Stimulated activated CD8-positive, alpha-beta memory T cell treated with anti-CD3 and anti-CD28 coated beads, Interleukin-15, amount 100 ng/mL, for 4 hours (primary cell): ENCODE measurements at places on chromosomes 5 and 9.

DNA sequence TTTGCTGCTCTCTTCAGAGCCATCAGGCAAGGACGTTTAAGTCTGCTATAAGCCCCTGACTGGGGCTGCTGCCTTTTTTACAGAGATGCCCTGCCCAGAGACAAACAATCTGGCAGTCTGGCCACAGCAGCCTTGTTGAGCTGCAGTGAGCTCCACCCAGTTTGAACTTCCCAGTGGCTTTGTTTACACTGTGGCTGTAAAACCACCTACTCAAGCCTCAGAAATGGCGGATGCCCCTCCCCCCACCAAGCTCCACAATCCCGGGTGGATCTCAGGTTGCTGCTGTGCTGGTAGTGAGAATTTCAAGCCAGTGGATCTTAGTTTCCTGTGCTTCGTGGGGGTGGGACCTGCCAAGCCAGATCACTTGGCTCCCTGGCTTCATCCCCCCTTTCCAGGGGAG lies 59.7 kb upstream of the SNCAIP start:
- no peak for DNase-seq

GRCh38 chr5:107514305-107514704 lies 156.4 kb downstream of the EFNA5 start:
- DNase-seq, result no peak

- no peak for DNase-seq
These were observed 109.1 kb downstream of the SUSD1 start for GRCh38 chr9:112065806-112066606.

GRCh38 chr5:174636094-174636493 lies 88.3 kb upstream of the MSX2 start:
- no peak for DNase-seq

- no peak for DNase-seq
These were observed 1.1 kb upstream of the GPX3 start for GRCh38 chr5:151019331-151019730.

DNA sequence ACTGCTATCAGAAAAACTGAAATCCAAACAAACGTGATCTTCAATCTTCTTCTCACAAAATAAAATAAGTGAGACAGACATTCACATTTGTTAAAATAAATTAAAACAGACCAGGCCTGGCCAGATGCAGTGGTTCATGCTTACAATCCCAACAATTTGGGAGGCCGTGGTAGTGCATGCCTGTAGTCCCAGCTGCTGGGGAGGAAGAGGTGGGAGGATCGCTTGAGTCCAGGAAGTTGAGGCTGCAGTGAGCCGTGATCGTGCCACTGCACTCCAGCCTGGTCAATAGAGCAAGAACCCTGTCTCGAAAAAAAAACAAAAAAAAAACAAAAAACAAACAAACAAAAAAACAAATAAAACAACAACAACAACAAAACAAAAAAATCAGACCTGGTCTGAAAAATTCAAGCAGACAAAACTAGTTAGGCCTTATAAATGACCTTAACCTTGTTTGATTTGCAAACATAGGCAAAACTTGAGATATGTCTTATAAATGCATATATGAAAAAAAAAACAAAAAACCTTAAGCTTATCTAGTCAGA lies 10.8 kb downstream of the MAPKAP1 start:
- no peak for DNase-seq

GRCh38 chr5:170338291-170338690 lies 40.7 kb upstream of the LCP2 start:
- DNase-seq, result no peak

- DNase-seq, result no peak
These were observed 291.5 kb downstream of the SEC61B start for GRCh38 chr9:99513441-99514112.

DNA sequence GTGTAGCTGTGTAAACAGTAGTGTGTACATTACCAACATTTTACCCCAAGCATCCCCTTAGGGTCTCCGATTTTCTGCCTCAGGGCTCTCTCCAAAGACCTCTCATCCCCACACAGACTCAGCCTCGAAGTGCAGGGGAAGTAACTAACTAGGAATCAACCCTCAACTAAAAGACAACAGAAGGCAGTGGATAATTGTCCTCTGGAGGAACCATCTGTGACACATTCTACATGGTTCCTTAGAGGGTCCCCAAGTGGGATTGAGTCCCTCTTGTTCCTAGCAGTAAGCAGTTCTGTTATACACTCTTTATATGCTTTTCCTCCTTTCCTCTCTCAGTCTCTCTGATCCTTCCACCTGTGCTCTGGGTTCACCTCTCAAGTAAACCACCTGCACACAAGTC lies 157.2 kb downstream of the SV2C start:
- no peak for DNase-seq

DNA sequence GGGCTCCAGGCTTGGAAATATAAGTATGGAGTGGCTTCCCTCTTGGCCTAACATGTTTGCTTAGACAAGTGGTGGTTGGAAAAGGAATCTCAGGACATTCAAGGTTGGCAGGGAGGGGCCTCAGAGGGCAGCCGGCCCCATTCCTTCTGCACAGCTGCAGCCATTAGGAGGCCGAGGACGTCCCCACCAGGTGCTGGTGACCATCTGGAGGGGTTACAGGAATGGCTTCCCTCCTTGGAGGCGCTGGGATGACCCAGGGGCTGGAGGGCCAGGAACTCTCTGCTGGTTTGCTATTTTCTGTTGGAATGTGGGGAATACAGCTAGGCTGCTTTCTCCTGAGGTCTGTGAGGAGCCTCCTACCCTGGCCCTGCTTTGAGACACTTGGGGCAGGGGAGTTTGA lies 18.5 kb downstream of the STC2 start:
- DNase-seq, result no peak

DNA sequence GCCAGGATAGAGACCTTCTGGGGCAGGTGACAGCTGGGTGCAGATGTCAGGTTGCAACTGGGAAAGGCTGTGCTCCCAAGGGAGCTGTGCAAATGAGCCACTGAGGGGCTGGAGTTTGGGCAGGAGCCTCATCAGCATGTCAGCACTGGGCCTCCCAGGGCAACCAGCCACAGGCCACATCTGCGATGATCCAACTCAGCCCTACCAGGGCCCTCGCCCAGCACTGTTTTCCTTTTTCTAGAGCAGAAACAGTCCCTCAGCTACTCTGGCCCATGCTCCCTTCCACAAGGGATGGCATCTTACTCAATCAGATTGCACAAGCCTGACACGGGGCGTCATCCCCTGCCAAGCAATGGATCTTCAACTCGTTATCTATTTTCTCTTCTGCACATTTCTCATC lies 24.8 kb downstream of the NIPAL4 start:
- DNase-seq, result no peak

GRCh38 chr9:117828466-117828865 lies 124.3 kb downstream of the TLR4 start:
- DNase-seq, result no peak

GRCh38 chr5:132674671-132675506 lies 1.1 kb downstream of the IL4 start:
- no peak for DNase-seq

DNA sequence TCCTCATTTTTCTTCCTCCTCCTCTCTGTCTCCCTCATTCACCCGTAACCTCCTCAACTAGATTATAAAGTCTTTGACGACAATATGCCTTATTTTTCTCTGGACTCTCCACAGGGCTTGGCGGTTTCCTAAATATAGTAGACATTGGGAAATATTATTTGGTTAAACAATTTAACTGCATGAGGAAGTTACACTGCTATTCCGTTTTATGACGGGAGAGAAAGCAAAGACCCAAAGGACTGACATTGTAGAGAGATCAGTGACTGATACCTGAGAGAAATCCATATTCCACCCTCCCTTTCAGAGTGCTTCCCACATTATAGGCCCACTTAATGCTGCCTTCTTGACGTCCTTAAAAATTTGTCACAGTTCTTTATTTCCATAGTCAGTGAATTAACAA lies 51.2 kb downstream of the GDA start:
- DNase-seq, result no peak

DNA sequence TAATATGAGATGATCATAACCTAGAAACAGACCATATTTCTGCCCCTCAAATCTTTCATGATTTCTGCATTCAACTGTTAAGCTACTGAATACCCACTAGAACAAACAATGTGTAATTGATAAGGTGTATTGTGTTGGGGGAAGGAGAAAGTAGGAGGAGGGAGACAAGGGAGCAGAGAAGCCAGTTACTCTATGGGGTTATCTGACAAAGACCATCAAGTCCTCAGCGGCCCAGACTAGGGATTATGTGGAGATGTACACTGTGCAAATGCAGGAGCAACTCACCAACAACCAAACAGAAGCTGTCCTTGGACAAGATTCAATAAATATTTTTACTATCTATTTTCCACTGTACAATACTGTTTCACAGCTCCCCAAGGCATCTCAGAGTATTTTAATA lies 2.7 kb downstream of the NRG2 start:
- DNase-seq, result no peak

GRCh38 chr9:113148781-113149510 lies 1.9 kb upstream of the SLC31A2 start:
- no peak for DNase-seq

GRCh38 chr5:157253547-157253946 lies 12.4 kb upstream of the CYFIP2 start:
- DNase-seq, result no peak

GRCh38 chr9:95992536-95992935 lies 117.0 kb downstream of the ERCC6L2 start:
- DNase-seq, result no peak
